ENCODE measurements at places on chromosomes 2 and 18.

DNA sequence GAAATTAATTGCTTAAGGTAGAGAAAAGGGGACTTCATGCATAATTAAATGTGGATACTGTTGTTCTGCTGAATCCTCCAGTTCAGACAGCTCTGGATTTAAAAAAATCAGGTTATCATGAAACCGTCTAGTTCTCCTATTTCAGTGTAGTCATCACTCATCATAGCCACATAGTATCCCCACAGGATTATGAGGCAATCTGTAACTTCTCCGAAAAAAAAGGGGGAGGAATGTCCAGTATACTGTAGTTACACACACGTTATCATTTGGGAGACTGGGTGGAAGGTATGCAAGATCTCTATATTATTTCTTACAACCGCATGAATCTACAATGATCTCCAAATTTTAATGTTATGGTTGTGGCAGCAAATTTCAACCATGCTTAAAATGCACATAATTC is 114.0 kb downstream of the HIBCH start:
- DNase-seq = no peak

DNA sequence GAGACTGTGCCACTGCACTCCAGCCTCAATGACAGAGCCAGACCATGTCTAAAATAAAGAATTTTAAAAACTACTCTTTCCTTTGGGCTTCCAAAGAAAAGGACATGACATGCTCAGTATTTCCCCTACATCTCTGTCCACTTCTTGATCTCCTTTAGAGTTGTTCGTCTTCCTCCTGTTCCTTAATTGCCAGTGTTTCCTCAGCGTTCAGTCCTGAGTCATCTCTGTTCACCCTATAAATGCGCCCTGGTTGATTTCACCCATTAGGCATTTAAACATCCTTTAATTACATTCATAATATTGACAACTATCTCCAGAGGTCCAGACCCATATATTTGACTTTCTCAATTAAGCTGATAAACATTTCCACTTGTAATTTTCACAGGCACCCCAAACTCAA is 64.0 kb downstream of the AAK1 start:
- DNase-seq = no peak

DNA sequence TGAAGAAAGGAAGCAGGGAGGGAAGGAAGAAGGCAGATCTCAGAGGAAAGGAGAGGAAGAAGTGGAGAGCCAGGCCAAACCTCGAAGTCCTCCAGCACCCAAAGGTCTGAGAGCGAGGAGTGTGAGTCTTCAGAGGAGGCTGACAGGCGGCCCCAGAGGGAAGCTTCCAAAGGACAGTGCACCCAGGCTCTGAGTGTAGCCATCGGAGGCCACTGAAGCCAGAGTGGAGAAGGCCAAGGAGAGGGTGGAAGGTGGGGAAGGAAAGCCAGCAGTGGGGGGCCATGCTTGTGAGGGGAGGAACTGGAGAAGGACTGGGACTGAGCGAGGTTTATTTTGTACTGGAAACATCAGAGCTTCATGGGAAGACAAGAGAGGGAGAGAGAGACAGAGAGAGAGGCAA is 6.0 kb downstream of the ATP6V1B1 start:
- no peak for DNase-seq

- no peak for DNase-seq
Observed at GRCh38 chr2:62713837-62714236, 8.3 kb downstream of the EHBP1 start.

GRCh38 chr2:196681510-196681909 is 42.0 kb downstream of the CCDC150 start:
- DNase-seq = no peak

- DNase-seq = no peak
Observed at GRCh38 chr2:23606968-23607367, 222.0 kb downstream of the KLHL29 start.
